ENCODE measurements at places on chromosomes 7 and 10. TPM values are rescaled to one million over a fixed set of nuclear protein-coding genes. Genes with fewer than 3 reads are reported as not detected.

GRCh38 chr7:47093320-47094234 is 488.3 kb downstream of the TNS3 start:
- H3K27me3 ChIP-seq = no peaks in the 10 kb centered on the region
- H3K27ac ChIP-seq = no peak overlapping the region
- peaks cover 2% of the 10 kb centered on the region for H3K36me3 ChIP-seq
- H3K4me1 ChIP-seq = peaks cover 3% of the 10 kb centered on the region
- H3K4me3 ChIP-seq = no peak overlapping the region

The SFMBT2 gene
- total RNA-seq = 8.8 TPM

GRCh38 chr7:12074889-12075288 is 136.2 kb upstream of the TMEM106B start:
- DNase-seq = no peak
- no peak overlapping the region for H3K4me3 ChIP-seq
- no peak overlapping the region for H3K27ac ChIP-seq
- H3K36me3 ChIP-seq = no peaks in the 10 kb centered on the region
- no peaks in the 10 kb centered on the region for H3K4me1 ChIP-seq

The ZNF239 gene
- total RNA-seq = 12.1 TPM

DNA sequence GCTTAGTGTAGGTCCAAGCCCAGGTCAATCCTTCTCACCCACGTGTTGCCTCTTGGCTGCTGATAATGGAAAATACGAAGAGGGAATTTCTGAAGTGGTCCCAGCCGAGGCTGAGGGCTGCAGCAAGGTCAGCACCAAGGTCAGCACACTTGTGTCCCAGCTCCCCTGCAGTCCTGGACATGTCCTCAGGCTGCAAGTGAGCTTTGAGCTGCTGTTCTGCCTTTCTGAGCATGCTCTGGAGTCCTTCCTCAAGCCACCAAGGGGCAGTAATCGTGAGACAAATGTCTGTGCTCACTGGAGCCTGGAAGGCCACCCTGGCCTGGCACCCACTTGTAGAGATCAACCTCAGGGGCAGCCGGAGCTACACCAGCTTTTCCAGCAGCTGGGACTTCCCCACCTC is 28.3 kb downstream of the DRGX start:
- peaks cover 20% of the 10 kb centered on the region for H3K27me3 ChIP-seq
- H3K36me3 ChIP-seq = no peaks in the 10 kb centered on the region
- no peak overlapping the region for H3K4me3 ChIP-seq

DNA sequence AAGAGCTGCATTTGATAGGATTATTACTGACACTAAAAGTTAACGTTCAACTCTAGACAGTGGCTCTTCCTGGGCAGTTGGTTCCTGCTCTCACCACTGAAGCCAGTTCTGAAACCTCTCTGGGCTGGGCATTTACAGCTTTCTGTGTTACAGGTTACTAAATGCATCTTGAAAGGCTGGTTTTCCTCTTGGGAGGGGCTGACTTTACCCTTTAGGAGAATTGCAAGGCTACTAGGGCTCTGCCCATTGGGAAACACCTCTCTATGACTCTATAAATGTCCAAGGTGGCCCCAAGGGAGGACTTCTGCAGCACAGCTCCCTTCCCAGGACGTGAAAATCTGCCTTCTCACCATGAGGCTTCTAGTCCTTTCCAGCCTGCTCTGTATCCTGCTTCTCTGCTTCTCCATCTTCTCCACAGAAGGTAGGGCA is at the start of gene GPR15LG:
GPR15LG (plus strand) TSS at position 301 of the 429 bp plus-strand sequence; CDS start at position 352, 51 bp downstream.
- no peak within 1 kb of the TSS for H3K4me3 ChIP-seq
- H3K4me1 ChIP-seq = peaks cover 10% of the 10 kb centered on the region
- H3K27me3 ChIP-seq = no peaks in the 10 kb centered on the region
- DNase-seq = no peak
- no peaks in the 10 kb centered on the region for H3K36me3 ChIP-seq
